NCI-H82 (cell line): ENCODE measurements at places on chromosomes 5 and 9.
A peak's percentile ranks its signal among the peaks of the same experiment; 100 is the strongest.

- no peak for DNase-seq
These were observed 4.2 kb downstream of the DAB2 start for GRCh38 chr5:39420482-39421145.

DNA sequence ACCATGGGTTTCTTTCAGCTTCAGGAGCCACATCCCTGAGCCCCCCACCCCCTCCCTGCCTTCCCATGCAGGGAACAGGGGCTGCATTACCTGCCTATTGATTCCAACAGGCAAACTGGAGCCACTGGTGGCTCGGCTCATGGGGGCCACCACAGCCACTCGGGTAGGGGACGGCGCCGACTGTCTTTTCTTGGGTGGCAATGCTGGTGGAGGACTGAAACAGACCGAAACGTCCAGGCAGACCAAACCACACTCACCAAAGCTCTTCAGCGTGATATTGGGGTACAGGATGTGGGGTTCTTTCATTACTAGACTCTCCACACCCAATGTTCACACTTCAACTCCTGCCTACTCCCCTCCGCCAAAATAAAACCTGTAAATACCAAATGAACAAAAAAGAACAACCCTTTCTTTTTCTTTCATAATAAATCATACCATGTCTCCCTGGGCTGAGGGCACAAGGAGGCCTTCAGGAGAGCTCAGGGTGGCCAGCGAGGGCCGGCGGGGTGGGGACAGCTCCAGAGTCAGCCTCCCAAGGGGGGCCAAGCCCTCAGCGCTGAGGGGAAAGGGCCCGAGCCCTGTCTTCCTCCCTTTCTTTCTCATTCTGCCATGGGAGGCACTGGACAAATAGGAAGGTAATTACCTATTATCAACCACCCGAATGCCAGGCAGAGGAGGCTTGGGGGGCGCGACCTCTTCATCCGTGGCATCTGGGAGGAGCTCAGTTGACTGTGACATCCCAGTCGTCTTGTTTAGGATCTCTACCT lies 83.3 kb downstream of the PRRT1B start:
- DNase-seq = no peak

DNA sequence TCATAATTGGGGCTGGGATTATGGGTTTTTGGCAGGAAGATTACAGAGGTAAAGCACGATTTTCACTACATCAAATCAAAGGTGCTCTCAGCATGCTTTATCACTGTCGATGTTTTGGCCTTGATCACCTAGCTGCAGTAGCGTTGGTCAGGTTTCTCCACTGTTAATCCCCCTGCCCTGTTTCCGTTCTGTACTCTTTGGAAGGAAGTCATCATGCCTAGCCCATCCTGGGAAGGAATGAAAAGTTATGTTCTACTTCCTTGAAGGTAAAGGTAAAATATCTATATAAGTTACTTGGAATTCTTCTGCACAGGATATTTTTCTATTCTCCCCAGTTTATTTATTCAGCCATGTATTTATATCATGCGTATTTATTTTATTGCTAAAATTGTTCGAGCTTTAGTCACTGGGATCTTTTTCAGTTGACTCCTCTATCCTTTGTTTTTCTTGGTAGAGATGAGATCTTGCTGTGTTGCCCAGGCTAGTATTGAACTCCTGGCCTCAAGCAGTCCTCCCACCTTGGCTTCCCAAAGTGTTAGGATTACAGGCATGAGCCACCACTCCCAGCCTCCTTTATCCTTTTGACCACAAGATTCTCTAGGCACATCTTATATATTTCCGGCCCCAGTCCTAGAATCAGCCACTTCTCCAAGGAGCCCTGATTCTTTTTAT lies 25.3 kb downstream of the FAF2 start:
- no peak for DNase-seq

- DNase-seq = no peak
These were observed 43.6 kb upstream of the CLINT1 start for GRCh38 chr5:157902449-157903116.

- DNase-seq = peak; percentile 18
These were observed 988 bp downstream of the OXCT1 start for GRCh38 chr5:41869151-41869723.

DNA sequence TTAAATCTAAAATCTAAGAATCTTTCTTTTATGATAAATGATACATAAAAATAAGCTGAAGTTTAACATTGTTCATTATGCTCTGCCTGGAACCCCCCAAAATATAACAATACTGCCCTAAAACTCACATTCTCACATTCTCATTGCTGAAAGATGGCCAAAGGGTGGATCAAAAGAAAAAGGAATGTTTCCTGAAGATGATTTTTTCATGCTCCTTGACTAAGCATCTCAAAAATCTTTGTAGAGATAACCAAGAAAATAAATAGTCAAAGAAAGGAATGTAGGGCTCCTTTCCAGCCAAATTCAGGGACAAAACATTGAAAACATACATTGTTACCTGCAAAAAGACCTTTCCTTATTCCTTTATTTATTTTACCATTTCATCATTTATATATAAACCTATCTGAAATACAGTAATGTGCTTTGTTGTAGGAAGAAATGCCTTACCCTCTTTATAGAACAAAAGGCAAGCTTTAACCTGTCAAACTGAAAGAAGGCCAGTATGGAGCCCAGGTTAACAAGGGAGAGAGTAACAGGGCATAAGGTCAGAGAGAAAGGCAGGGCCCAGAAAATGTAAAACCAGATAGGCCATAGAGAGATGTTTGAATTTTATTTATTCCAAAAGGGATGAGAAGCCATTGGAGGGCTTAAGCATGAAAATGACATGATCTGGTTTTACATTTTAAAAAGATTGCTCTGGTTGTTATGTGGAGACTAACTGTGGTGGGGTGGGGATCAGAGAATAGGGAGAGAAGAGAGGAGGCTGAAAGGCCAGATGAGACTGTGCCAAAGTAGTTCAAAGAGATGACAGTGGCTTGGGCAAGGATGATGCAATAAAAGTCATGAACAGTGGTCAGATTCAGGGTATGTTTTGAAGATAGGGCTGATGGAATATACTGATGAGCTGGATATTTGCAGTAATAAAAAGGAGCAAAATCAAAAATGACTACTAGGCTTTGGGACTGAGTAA lies 37.3 kb upstream of the CDK5RAP2 start:
- DNase-seq = no peak

DNA sequence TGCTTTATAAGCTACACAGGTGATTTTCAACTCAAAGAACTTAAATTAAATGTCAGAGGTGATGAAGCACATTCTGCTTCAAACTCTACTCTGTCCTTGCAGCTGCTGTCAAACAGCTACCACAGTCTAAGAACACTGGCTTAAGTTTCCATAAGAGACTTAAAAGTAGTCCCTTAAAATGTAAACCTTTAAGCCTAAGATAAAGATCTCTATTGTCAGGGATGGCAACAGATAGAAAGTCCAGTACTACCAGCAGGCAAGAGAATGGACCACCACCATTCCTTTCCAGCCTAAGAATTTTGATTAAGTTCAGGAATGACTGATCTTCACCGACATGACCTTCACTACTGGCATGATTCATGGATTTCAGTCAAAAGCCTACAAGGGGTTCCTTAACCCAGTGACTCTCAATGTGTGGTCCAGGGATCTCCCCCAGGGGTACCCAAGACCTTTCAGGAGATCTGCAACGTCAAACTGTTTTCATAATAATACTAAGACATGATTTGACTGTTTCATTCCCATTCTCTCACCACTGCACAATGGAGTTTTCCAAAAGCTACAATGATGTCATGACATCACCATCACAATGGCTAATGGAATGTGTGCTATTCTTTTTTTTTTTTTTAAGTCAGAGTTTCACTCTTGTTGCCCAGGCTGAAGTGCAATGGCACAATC lies 41.1 kb upstream of the PLPP6 start:
- no peak for DNase-seq

DNA sequence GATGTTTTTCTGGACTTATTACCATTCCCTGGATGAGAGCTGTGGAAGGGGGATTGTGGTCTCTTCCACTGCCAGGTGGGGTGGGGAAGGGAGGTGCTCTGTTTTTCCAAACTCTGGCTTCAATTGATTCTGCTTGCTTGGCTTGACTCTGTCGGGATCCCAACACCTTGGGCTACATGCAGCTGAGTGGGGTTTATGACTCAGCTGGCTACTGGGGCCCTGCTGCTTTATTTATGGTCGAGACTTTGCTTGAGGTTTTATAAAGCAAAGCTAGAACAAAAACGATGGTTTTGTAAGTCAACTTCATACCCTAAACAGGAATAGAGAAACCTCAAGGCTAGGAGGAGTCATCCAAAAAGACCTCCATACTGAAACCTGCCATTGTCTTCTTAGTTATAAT lies 76.3 kb downstream of the AOPEP start:
- DNase-seq = no peak

DNA sequence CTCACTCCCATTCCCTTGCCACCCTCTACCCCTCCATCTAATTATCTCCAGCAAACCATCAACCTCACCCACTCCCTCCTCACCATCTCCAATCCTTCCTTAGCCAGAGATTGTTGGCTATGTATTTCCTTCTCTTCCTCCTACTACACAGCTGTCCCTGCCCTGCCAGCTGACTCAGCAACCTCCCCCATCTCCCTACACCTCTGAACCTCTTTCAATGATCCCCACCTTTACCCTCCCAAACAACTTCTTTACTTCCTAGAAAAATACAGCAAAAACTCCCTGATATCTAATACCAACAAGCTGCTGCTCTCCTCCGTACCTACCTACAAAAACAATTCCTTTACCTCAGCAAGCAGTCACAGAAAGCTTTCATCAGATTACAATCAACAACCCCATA lies 37.3 kb downstream of the SPTLC1 start:
- no peak for DNase-seq

- no peak for DNase-seq
These were observed 328.3 kb downstream of the GLIS3 start for GRCh38 chr9:3971391-3972082.

DNA sequence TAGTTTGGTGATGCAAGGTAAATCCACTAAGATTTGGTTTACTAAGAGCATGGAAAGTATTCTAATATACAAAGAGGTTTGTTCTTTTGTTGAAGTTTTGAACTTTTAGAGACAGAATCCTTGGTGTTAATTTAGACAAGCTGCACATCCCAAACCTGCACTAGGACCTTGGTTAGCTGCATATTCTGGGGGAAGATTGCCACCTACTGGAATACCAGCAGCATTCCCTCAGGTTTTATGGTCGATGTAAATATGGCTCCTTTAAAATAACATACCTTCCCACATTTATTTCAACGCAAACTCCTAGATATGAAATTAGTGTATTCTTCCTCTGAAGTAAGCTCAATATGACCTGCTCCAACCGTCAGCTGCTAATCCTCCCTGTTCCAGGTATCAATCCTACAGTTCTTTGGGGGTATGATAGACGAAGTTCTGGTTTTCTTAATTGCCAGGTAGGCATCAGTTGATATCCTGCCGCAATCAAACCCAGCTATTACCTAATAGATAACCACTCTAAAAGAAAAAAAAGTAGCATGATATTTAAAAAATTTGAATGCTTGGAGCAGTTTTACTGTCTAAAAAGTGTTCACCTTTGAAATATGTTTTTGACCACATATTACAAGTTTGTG lies 624.1 kb downstream of the ISL1 start:
- peak; percentile 67 for DNase-seq

DNA sequence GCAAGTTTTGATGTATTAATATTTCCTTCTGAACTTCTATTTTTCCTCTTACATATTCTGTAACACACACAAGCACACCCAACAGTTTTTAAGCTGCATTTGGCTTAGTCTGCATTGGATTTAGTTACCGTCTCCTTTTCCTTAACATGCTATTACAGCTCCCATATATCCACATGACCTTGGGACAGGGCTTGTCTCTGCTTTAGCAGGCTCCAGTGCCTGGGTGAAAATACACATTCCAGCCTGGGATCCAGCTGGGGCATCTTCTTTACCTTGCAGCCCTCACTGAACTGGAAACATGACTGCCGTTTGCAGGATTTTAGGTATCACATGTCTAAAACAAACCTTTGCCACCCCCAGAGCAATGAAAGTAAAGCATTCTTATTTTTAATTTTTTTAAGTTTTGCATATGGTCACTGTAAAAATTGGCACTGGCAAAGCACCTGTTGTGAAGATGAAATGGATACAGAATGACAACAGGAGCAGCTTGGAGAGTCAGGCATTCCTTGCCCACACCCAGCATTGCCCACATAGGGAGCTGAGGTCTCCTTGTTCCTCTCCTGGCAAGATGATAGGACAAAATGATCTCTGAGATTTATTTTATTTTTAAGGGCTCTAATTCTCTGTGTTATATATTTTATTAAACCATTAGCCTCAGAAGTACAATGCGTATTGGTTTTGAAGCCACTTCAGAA lies 4.0 kb downstream of the GADD45G start:
- peak; percentile 58 for DNase-seq

- peak; percentile 5 for DNase-seq
These were observed 39.8 kb downstream of the BARHL1 start for GRCh38 chr9:132622159-132622558.

DNA sequence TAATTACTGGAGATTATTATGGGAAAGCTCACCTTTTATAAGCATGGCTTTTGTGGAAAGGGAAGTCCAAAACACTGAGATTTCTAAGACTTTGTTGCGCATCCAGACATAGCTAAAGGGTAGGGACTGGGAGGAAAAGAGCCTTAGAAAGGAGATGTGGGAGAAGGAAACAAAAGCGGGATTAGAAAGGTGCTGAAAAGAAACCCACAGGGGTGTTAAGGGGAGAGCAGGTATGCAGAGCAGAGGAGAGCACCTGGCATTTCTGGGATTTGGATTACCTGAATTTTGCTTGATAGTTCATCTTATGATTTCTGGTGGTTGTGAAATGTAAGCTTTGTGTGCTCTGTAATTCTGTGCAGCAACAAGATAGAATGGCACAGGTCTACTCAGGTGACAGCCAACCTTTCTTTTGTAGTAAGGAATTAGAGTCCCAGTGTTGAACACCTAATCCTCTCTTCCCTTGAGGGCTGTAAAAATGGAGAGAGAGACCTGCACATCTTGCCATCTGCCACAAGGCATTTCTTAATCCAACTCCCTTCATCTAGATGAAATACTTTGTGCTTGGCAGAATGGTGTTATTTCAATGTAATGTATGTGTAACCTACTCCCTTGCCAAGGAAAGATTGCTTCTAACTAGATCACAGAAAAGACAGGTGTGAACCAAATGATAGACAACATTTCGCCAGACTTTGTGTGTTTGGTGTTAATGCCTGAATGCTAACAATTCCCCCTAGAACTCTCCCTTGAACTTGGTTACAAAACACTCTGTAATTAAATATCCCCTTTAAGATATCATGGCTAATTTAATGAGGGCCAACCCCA lies 47.4 kb downstream of the ATPSCKMT start:
- DNase-seq = peak; percentile 94

- no peak for DNase-seq
These were observed 553.8 kb upstream of the C9orf72 start for GRCh38 chr9:28127101-28127500.

GRCh38 chr5:177083357-177083756 lies 3.4 kb upstream of the FGFR4 start:
- DNase-seq = peak; percentile 28
